Muscle of leg (tissue), 16 donors: ENCODE measurements at places on chromosomes 13 and 19.
A peak's percentile ranks its signal among the peaks of the same experiment; 100 is the strongest.

DNA sequence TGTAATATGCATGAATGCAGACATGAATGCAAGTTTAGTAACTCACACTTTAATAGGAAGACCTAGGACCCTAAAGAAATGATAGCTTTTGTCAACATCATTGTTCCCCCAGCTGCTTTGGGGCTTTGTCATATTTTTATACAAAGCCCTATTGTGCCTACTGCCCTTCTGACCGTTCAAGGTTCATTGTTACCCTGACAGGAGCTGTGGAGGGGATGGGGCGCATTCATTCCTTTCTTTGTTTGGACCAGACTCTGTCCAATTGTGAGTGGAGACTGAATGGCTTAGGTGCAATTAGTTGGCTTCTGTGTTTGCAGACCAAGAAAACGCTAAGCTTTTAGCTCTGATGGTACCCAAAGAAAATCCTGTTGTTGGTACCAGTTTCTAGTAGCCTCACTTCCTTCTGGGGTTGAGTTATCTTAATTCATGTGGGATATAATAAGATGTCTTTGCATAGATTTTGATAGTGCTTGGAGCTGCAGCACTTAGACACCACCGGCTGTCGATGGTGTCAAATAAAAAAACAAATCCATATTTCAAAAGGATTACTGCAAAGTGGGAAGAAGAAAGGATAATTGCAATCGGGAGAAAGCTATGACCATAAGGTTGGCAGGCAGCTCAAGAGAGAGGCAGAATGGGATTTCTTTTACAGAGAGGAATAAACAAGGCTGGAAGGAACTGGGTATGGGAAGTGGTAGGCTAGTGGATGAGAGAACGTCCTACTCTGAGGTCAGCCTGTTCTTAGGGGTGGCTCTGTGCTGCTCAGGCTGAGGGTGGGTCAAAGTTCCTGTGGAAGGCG lies 133.9 kb upstream of the TMTC4 start:
- DNase-seq, result no peak

GRCh38 chr19:57708641-57709361 lies at the start of gene ZNF154:
Gene ZNF154 (minus strand): TSS chr19:57709204. CDS start chr19:57708971, 233 bp downstream.
- peak; percentile 93 for DNase-seq

GRCh38 chr19:58279042-58279924 lies 528 bp downstream of the ZNF8 start:
- DNase-seq, result peak; percentile 81

DNA sequence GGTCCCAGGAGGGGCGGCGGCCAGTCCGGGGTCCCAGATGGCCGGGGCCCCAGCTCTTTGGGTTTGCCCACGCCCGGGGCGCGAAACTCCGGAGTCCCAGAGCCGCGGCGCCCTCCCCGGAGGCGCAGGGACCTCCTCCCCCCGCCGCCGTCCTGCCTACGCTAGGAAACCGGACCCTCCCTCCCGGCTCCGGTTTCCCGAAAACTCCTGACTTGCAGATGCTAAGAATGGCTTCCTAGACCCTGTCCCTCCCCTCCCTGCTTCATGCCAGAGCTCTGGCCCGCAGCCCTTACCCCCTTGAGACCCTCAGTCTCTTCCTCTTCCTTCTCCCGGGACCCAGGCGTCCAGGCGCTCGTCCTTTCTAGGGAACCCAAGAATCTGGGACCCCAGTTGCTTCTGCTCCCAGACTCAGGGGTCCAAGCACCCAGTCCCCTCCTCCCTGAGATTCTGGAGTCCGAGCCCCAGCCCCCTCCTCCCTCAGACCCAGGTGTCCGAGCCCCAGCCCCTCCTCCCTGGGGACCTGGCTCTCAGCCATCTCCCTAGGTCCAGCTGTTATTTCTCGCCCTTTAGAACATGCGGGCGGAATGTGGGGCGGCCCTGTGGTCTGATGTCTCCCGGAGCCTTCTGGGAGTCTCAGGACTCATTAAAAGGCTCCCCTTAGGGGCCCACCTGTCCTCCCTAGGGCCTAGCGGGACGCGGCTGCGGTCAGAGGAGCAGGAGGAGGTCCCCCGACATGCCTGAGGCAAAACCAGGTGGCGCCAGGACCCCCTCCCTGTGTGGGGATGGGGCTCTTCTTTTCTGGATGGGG lies at the start of gene MYBPC2:
MYBPC2 (plus strand) TSS at position 672 of the 808 bp plus-strand sequence; CDS start at position 734, 62 bp downstream.
- peak; percentile 85 for DNase-seq

GRCh38 chr13:113151745-113152690 lies 6.4 kb upstream of the PROZ start:
- peak; percentile 79 for DNase-seq

- no peak for DNase-seq
These were observed 74.5 kb upstream of the NBEA start for GRCh38 chr13:34867590-34867989.

DNA sequence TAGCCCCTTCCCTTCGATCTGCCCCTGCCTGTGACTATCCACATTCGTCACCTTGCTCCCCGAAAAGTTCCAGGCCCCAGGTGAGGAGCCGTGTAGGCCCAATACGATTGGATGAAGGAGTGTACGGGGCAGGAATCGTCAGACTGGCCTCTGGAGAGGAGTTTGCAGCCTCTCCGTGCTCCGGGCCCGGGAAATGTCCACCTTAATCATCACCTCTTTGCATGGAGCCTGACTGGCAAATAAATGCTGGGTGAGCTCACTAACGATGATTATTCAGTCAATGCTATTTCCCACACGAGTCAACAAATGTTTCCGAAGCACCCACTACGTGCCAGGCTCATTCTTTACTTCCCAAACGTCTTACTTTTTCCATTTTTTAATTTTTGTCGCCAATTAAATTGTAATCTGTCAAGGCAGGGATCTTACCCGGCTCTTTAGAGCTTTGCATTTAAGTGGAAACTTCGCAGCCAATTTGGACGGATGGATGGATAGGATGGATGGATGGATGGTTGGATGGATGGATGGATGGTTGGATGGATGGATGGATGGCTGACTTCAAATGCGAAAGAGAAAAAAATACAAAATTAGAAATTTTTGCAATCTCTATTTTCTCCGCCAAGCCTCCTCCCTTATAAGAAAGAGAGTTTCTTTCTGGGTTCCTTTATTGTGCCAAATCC lies 45.8 kb downstream of the TGDS start:
- no peak for DNase-seq

DNA sequence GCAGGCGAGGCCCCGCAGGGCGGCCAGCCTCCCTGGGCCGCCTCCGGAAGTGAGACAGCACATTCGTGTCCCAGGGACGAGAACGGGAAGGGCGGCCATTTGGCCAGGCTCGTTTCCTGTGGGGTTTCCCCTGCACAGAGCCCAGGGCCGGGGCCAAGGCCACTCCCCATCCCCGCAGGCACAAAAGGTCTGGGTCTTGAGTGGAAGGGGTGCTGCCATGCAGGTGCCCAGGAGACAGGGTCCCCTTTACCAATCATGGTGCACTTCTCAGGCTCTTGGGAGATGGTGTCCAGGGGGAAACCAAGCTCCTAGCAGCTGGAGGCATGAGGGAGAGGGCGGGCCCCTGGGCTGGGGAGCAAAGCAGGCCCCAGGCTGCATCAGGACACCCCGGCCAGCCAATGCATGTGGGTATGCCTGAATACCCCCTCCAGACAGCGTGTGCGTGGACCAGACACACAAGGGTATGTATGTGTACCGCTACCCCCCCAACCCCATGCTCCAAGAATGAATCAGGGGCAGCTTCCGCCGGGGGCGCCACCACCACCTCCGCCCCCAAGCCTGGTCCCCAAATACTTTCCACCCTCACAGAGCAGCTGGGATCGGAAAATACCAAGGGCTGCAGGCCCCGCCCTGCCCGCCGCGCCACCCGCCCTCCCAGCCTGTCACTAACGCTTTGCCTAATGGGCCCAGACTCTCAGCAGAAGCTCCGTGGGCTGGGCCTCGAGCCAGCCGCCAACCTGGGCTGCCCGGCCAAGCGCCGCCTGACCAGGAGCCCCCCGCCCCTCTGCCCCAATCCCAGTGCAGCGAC lies 37.6 kb upstream of the NANOS3 start:
- peak; percentile 94 for DNase-seq

- DNase-seq, result no peak
These were observed 59.0 kb downstream of the CCDC70 start for GRCh38 chr13:51920786-51921185.

DNA sequence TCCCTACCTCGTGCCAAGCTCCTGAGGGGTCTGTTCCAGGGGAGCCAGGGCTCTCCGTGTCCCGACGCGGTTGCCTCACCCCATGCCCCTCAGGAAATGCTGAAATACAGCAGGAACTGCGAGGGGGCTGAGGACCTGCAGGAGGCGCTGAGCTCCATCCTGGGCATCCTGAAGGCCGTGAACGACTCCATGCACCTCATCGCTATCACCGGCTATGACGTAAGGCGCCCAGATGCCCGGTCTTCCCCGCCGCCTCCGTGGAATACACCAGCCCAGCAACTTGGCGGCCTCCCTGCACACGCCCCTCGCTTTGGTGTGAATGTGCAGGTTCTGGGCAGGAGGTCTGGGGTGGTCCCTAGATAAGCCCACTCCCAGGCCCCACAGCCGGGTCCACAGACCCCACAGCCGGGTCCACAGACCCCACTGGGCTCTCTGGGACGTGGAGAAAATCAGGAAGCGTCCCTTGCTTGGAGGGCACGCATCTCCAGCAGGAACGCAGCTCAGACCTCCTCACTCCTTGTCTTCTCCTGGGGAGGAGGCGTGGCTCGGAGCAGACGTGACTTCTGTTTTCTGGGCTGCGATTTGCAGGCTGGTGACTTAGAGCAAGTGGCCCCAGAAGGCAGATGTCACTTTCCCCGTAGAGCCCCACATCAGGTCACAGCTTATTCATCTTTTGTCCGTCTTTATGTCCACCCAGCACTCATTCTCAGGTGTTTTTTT lies 19.4 kb upstream of the F7 start:
- no peak for DNase-seq

DNA sequence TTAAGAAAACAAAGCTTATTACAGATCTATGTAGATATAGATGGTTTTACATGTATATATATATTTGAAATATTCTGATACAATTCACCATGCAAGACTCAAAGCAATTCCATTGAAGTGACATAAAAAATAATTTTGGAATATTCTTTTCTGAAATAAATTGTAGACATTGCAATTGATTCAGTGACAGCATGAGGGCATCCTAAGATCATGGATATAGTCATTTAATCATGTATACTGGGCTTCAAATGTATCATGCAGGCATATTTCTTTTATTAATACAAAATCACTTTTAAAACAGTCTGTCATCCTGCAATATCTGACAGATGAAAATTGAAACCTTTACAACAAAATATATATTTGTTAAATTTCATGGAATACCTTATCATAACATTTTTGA lies 286.7 kb upstream of the SLITRK6 start:
- peak; percentile 11 for DNase-seq

GRCh38 chr13:45951166-45951565 lies 99.6 kb upstream of the SIAH3 start:
- DNase-seq, result no peak

DNA sequence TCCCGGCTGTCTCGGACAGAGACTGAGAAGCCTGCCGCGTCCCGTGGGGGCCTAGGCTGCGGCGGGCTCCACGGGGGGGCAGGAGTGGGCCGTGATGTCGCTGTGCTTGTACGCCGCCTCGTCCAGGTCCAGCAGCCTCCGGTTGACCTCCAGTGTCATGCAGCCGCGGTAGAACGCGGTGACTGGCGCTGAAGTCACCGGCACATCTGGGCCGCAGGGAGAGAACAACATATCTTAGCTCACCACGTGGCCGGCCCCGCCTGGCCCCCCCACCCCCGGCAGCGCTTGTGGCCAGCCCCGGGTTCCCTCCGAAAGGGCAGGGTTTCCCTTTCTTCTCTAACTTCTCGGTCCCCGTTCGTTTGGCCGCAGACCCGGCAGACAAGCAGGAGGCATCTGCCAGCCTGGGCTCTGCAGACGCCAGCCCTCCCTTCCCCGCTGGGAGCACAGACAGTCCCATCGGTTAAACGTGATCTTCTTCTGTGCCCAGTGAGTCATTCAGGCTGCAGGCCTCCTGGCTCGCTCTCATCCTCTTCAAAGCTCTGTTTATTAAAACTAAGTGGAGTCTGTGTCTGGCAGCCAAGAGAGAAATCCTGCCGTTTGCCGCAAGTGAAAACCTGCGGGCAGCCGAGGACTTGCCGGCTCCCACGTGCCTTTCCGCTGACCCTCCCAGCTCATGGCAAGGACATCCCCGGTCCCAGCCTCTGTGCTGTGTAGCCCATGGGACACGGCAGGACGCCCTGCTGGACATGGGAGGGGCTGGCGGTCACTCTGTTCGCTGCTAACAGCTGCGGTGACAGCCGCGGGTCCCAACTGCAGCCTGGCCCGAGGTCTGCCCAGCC lies 42.8 kb downstream of the GAS6 start:
- peak; percentile 91 for DNase-seq

GRCh38 chr13:91133941-91134802 lies 213.3 kb upstream of the MIR17HG start:
- DNase-seq, result peak; percentile 81

- no peak for DNase-seq
These were observed 450.4 kb downstream of the FGF9 start for GRCh38 chr13:22121146-22121739.

- DNase-seq, result no peak
These were observed 6.6 kb upstream of the CYP4F3 start for GRCh38 chr19:15634105-15634504.

DNA sequence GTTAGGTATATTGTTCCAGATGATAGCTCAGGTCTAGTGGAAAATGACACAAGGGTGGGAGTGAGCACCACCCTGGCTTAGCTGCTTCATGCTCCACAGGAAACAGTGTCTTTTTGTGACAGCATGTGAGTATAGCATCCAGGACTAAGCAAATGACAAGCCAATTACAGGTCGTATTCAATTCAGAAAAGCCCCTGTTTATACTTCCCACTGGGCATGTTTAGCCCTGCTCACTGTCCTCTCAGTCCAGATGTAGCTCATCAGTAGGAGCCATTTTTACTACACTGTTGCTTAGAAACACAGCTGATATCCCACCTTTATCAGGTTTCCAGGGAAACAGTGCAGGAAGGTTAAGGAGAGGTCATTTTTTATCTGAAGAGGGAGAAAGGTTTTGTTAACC lies 8.0 kb downstream of the ABHD13 start:
- DNase-seq, result no peak
